ENCODE measurements at places on chromosomes 13 and 19. TPM values are rescaled to one million over a fixed set of nuclear protein-coding genes. Genes with fewer than 3 reads are reported as not detected.

Gene PRR12
- 32.9 TPM for total RNA-seq

- DNase-seq: no peak
Observed at GRCh38 chr19:5949792-5950305, 28.1 kb downstream of the RANBP3 start.

DNA sequence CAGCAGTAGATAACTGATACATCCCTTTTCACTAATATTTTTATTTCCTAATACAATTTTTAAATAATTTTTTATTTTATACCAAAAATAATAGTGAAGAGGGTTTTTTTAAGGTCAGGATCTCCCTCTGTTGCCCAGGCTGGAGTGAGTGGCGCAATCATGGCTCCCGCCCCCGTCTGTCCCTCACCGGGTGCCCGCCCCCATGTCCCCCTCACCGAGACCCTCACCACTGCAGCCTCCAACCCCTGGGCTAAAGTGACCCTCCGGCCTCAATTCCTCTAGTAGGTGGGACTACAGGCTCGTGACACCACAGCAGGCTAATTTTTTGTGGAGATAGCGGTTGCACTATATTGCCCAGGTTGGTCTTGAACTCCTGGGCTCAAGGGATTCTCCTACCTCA is 17.8 kb upstream of the ZNF846 start:
- no peak for DNase-seq

- DNase-seq: no peak
Observed at GRCh38 chr13:114080739-114081561, 51.5 kb downstream of the RASA3 start.

DNA sequence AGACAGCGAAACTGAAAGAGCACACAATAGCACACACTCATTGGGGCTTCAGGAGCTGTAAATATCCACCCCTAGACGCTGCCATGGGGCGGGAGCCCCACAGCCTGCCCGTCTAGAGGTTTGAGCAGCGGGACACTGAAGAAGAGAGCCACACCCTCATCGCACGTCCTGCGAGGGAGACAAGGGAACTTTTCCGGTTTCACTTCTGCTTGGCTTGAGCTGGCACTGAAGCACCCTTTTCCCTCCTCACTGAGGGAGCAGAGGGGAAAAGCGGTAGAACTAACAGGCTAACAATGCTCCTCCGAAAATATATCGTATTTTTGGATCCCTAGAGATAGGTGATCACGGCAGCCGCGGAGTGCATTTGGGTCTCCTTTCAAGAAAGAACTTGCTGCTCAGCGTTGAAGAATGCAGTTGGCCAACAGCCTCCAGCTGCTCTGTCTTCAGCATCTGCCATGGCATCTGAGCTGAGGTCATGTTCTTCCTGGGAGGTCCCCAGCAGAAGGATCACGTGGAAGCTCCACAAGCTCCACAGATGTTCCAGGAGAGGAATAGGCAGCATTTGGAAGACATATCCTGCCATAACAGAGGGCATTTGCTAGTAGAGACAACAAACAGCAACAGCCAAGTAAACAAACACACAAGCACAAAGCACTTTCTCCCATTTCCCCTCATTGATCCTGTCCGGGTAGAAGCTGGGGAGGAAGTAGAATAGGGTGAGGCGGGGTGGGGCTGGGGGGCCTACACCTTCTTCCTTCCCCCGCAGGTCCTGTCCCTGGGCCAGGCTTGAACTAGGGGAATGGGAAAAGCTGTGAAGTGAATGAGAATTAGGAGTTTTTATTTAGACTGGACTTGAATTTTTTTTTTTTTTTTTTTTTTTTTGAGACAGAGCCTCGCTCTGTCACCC is 44.8 kb upstream of the ALOX5AP start:
- DNase-seq: no peak

All from activated naive CD4-positive, alpha-beta T cell treated with anti-CD3 and anti-CD28 coated beads, Interleukin-2, amount 50 U/mL, for 72 hours (primary cell).